ENCODE measurements at places on chromosomes 12 and 14.

- no peak for DNase-seq
Measured at GRCh38 chr14:95311752-95312151, 8.0 kb downstream of the CLMN start.

DNA sequence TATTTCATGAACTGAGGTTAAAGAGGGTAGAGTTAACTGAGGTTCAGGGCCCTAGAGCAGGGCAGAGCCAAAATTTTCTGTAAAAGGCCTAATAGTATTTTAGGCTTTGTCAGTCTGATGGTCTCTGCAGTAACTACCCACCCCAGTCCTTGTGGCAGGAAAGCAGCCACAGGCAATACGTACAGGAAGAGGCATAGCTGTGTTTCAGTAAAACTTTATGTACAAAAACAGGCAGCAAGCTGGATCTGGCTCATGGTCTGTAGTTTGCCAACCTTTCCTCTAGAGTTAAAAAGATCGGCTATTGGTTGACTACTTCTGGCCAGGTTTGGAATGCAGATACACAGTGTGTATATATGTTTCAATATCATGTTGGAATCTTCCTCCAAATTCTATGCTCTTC, 17.2 kb downstream of the TM7SF3 start:
- DNase-seq = no peak

DNA sequence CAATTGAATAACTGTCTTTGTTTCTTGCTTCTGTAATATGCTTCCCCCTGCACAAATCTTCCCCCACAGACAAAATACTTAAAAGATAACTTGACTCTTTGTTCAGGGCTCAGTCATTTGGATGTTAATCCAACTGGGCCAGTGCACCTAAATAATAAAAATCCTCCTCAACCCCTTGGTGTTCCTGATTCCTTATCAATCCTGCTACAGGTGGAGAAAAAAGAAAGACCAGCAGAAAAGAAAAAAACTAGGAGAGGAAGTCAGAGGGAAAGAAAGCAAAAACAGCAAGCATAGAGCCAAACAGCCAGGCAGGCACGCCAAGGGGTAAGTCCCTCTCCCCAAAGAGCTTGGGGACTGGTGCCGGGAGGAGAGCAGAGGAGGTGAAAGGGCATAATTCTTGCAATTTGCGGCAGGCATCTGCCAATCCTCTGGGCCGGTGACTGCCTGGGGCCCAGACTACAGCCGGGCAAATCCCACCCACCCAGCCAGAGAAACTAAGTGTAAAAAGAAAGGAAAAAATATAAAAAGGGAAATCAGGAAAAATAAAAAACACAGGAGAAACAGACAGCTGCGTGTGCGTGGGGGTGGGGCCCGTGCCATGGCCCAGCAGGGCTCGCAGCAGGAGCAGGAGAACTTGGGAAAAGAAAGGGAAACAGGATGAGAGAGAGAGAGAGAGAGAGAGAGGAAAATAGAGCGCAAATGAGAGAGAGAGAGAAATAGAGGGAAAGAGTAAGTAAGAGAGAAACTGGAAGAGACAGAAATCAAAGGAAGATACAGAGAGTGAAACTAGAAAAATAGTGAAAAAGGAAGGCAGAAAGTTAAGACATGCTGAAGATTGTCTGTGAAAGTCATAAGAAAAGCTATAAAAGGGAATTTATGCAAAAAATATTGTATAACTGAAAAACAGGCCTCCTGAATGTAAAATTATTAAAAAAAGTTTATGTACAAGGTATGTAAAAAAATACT, 21.4 kb downstream of the KLRK1 start:
- DNase-seq = no peak

DNA sequence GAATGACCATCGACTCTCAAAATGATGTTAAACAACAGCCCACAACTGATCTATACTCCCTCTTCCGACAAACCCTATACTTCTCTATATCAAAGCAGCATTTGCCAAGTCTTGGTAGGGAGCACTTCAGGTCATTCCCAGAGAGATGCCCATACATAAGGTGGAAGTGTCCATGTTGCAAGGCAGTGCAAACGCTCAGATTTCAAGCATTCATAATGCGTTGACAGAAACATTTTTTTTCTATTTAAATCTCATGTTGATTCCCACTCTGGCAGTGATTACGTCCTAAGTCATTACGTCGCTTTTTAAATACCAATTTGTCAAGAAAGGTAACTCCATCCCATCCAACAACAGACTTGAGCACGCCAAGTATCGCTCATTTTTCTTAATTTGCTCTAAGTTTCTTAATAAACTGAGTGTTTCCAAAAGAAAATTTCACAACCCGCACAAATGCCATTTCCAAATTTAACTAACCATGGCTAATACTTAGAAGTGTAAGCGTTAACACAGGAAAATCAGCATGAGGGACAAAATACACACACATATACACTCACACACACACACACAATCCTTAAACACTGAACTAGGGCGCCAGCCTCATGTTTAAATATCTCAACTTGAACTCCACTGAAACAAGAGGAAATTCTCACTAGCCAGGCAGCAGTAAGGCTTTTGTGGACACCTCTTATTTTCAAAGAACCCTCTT, 1.1 kb downstream of the GXYLT1 start:
- peak; percentile 20 for DNase-seq

GRCh38 chr12:131074221-131075083, 120.7 kb downstream of the ADGRD1 start:
- DNase-seq = peak; percentile 27

GRCh38 chr14:22320362-22320750, 268.7 kb downstream of the DAD1 start:
- no peak for DNase-seq

All from hepatocyte (in vitro differentiated cells).